ENCODE measurements at places on chromosomes 1 and 21.

GRCh38 chr21:45830720-45831366, 150.7 kb upstream of the COL6A1 start:
- no peak for DNase-seq

- DNase-seq: no peak
These were observed 30.9 kb upstream of the RAP1GAP start for GRCh38 chr1:21700094-21700493.

GRCh38 chr21:45893740-45894449, 87.7 kb upstream of the COL6A1 start:
- no peak for DNase-seq

GRCh38 chr1:27395441-27396195, 3.2 kb downstream of the GPR3 start:
- peak; percentile 66 for DNase-seq

DNA sequence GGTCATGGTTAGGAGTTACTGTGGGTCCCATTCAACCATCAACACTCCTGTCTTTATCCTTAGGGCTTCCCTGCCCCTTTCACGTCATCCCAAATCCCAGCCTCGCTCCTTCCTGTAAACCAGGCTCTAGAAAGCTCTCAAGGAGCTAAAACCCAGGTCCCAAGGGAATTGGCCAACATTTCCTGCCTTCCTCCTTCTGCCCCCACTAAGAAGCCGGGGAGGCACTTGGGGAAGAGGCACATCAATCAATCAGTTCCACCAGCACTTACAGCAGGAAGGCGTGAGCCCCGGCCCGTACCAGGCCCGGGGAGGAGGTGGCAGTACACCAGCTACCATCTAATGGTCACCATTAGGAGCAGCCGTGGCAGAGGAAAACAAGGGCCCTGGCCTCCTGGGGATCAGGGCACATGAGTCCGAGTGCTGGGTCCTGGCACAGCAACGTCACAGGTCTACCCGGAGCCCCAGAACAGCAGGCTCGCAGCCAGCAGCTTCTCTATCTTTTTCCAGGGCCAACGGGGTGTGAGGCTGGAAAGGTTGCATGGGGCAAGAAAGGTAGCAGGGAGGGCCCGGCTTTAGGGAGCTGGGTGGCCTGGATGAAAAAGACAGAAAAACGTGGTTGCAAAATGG, 108.6 kb downstream of the CASZ1 start:
- DNase-seq: no peak

DNA sequence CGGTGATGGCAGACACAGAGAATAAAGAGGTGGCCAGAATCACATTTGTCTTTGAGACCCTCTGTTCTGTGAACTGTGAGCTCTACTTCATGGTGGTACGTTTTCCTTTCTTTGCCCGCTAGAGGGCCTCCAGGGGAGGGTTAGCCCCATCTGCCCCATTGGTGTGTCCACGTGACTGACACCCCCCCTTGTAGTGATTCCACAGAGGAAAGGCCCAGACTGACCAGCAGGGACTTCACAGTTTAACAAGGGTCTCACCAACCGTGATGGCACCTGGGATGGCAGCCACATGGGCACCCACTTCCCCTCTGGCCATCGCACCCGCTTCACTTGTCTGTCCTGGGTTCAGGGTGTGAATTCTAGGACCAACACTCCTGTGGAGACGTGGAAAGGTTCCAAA, 22.3 kb upstream of the SARS1 start:
- DNase-seq: no peak

GRCh38 chr1:202015662-202015937, 5.2 kb downstream of the ELF3 start:
- no peak for DNase-seq

- DNase-seq: no peak
These were observed 9.6 kb upstream of the KCTD3 start for GRCh38 chr1:215557504-215557903.

DNA sequence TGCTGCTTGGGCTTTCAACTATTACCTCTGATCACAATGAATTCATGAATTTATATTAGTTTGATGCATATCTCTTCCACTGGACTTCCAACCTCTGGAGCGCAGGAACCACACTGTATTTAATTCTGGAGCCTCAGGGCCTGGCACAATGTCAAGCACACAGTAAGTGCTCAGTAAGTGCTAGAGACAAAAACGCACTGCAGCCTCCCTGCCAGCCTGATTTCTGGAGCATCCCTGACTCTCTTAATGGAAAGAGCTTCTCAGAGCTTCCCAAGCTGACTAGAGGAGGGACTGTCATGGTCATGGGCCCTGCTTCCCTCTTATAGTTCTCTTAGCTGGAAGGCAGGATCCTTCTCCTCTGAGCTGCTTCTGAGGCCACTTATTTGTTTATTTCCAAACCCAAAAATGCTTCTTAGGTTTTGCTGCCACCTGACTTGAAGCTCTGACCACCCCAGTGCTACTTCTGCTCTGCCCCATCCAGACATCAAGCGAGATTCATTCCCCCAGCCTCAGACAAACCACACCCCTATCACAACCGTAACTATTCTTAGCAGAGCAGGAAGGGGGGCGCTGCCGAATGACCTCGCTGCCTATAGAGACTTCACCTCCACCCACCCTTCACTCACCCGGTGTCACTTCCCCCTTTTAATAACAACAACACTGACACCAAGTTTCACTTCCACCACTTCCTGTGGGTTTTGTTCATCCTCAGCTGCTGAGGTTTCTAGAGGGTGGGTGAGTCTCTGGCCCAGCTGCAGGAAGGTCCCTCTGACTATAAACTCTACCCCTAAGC, 33.6 kb downstream of the NUAK2 start:
- peak; percentile 62 for DNase-seq

GRCh38 chr1:217569021-217569420, 61.9 kb downstream of the GPATCH2 start:
- DNase-seq: no peak

- no peak for DNase-seq
These were observed 485.3 kb upstream of the PTBP2 start for GRCh38 chr1:96236156-96236739.

- DNase-seq: no peak
These were observed 82.1 kb upstream of the ARHGAP29 start for GRCh38 chr1:94319319-94320102.

All from activated T-cell treated with anti-CD3 and anti-CD28 coated beads for 4 hours (primary cell).